ENCODE measurements at places on chromosomes 2 and 18.

DNA sequence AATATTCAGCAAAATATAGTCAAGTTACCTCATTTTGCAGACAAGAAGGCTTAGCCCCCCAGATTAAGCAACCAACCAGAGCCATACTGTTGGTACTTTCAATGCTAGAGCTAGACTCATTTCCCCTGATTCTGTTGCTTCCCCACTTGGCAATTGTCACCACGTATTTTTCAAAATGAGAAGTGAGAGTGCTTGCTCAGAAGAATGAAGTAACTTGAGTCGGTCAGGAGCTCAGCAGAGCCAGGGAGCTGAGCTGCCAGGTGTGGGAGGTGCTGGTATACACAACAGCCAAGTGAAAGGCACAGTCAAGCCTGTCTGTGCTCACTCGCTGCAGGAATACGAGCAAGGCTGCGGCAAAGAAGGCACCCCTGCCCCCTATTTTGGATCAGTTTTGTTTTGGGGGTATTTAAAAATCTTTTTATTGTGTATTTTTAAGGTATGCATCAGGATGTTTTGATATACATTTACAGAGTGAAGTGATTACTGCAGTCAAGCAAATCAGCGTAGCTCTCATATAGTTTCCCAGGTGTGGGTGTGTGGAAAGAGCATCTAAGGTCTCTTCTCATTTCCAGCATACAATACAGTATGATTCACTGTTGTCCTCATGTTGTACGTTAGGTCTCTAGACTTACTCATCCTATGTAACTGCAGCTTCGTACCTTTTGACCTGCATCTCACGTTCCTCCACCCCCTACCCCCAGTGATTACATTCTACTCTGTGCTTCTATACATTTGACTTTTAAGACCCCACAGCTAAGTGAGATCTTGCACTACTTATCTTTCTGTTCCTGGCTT lies 62.4 kb downstream of the MRPS9 start:
- DNase-seq: peak; percentile 5

GRCh38 chr2:42249887-42250286 lies 80.7 kb downstream of the EML4 start:
- DNase-seq: no peak

DNA sequence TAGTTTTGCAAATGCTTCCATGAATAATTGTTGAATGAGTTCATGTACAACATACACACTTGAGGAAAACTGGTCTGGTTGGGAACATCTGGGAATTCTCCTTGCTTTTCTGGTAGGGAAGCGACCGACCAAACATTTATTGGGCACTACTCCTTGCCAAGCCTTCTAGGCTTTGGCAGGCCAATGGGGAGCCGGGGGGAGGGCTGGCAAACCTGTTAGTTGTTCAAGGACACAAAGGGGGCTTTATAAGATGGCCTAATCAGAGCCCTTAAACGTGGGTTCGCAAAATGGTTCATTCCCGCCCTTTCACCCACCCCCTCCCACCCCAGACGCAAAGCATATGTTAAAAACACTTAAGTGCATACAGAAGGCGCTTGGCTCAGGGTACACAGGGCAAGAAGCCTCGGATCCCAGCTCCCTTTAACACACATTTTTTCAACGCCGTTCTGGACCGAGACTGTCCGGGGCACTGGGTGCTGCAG lies 844 bp upstream of the VSNL1 start:
- no peak for DNase-seq

DNA sequence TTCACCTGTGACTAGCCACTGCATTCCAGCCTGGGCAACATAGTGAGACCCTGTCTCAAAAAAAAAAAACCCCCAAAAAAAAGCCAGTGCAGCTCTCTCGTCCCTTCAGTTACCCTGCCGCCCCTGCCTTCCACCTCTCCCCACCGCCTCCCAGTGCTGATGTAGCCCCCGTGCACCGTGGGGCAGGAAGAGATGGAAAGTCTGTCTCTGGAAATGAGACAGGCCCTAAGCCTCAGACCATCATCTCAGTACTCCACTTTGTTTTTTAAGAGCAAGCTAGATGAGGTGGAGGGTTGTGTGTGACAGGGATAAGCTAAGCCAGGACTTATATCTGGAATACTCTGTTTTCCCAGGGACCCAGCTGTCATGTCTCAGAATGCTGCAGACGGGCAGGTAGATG lies 32.0 kb downstream of the MERTK start:
- DNase-seq: no peak

- DNase-seq: no peak
These were observed 76.5 kb downstream of the BABAM2 start for GRCh38 chr2:27967076-27967475.

GRCh38 chr2:188404341-188405004 lies 112.8 kb downstream of the GULP1 start:
- DNase-seq: no peak

DNA sequence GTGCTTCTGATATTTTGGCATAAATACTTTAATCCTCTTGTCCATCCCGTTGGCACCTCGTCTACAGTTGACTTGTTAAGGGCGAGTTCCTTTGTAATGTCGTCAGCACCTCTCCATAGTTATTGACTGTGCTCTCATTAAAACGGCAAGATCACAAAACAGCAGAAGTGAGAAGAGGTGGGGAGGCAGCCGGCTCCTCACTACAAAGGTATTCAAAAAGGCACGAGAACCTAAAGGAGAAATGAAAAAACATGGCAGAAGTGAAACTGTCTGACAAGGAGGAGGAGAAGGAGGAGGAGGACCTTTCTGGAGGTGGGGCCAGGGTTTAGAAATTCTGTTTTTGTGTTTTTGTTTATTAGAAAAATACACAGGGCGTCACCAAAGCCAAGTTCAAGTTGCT lies 235.6 kb downstream of the BCL11A start:
- peak; percentile 79 for DNase-seq

Measured in GM12864 (cell line).